ENCODE measurements at places on chromosomes 5 and 9.

GRCh38 chr9:124040935-124041816 is 29.6 kb downstream of the LHX2 start:
- no peak for DNase-seq

GRCh38 chr9:112361601-112362000 is 18.3 kb upstream of the HSDL2 start:
- DNase-seq: no peak

DNA sequence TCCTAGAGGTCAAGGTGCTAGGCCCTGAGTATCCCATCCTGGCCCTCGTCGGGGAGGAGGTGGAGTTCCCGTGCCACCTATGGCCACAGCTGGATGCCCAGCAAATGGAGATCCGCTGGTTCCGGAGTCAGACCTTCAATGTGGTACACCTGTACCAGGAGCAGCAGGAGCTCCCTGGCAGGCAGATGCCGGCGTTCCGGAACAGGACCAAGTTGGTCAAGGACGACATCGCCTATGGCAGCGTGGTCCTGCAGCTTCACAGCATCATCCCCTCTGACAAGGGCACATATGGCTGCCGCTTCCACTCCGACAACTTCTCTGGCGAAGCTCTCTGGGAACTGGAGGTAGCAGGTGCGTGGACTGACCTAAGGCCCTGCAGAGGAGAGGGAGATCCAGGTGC is 7.9 kb downstream of the BTNL9 start:
- no peak for DNase-seq

DNA sequence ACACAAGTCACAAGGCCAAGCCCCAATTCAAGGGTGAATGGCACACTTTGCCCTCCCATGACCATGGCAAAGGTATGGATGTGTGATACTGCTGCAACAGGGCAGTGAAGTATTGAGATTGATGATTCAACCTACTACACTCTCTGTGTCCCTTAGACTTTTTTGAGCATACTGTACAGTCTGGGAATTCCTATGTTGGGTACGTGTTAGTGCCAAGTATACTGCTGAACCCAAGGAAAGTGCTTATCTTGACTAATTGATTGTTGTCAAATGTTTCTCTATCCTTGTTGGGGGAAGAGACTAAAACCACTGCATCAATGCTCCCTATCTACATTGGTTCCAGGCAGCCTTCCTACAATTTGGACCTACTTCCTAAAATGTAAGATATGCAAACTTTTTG is 93.7 kb downstream of the NDFIP1 start:
- DNase-seq: no peak

GRCh38 chr5:74113927-74114326 is 487.9 kb downstream of the ARHGEF28 start:
- no peak for DNase-seq

- no peak for DNase-seq
Measured at GRCh38 chr9:91348191-91348807, 13.4 kb downstream of the AUH start.

DNA sequence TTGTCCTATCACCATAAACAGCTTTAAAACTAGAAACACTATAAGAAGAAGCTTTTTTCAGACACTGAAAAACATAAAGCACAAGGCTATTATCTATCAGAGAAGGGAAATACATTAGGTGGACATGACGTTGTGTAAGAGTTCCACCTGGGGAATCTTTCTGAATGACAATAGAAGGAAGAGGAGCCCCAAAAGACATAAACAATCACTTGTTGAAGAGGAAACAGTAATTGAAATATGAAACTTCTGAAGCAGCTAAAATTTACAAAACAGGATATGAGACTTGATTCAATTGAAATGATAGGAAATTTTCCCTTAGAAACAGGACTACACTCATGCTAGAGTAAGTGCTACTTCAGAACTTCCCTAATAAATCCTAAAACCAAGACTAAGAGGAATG is 933.6 kb downstream of the EFNA5 start:
- DNase-seq: no peak

GRCh38 chr5:80195837-80196400 is 59.9 kb downstream of the SERINC5 start:
- no peak for DNase-seq

DNA sequence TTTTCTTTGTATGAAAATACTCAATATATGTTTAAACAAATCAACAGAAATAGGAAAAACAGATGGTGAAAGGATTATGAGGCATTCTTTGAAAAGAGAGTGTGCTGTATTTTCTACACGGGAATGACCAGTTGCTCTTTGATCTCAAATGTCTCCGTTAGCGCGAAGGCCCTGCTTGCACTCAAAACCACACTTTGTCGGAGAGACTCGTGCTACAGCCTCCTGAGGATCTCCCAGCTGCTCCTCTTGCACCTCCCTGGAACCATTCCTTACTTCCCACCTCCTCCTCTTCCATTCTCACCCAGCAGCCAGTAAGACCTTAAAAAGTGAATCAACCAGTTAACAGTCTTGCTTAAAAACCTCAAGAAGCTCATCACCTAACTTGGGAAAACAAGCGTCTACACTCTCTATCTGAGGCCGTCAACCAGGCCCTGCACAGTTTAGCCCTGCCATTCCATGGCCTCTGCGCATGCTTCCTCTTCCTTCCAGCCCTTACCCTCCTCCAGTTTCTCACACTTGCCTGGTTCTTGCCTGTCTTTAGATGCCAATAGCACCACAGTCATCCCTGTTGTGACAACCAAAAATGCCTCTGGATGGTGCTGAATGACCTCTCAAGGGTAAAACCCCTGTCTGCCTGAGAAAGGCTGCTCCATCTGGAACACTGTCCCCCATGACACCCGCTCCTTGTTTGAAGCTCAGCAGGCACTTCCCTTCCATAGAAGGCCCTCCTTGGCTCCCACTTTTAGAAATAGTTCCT is 594.7 kb upstream of the WWC1 start:
- no peak for DNase-seq

DNA sequence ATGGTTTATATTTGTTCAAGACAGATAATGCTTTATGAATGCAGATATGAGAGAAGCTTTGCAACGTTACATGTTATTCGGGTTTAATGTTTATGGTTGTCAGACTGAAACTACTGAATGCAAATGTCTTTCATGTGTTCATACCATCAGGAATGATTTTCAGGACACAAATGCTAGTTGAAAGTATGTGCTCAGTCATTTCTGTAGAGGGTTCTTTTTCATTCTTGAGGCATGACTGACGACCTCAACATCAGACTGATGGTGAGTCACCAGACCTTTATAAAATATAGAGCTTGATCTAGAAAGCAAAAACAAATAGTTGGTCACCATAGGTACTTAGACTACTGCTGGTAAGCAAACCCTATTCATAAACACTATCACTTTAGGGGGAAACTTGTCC is 287.3 kb upstream of the NUDT12 start:
- no peak for DNase-seq

- DNase-seq: no peak
Measured at GRCh38 chr5:159913501-159913900, 2.8 kb upstream of the ADRA1B start.

- DNase-seq: no peak
Measured at GRCh38 chr9:105421154-105421553, 26.7 kb upstream of the FSD1L start.

DNA sequence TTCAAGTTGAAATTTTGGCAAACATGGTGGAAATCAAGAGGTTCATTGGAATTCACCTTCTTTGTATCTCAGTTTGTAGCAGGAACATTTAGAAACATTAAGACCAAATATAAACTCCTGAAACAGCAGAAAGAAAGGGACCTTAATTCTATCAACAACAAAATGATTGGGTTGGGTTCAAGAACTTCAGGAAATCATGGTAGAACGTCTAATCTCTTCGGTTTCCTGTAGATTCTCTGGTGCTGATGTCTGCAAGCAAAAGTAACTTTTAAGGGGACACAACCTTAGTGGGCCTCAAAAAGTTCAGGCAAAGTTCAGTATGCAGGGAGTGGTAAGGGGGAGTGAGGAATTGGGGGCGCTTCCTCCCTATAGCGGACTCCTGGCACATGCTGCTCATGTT is 3.4 kb downstream of the IL33 start:
- DNase-seq: no peak

- DNase-seq: no peak
Measured at GRCh38 chr5:10351199-10351905, 2.1 kb upstream of the MARCHF6 start.

DNA sequence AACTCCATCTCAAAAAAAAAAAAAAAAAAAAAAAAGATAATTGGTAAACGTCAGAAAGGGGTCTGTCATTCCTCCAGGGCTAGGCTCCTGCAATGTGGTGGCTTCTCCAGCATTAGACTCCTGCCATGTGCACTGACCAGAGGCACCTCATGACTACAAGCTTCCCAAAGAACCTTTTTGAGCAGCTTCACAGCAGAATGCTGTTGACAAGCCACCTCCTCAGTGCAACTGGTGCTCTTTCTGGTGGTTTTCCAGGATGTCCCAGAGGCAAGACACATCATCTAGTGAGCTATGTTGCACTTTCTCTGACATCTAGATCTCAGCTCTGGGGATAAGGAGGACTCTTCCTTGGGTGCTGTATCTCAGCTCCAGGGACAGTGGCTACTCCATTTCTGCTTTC is 11.6 kb downstream of the RPL37 start:
- DNase-seq: no peak

DNA sequence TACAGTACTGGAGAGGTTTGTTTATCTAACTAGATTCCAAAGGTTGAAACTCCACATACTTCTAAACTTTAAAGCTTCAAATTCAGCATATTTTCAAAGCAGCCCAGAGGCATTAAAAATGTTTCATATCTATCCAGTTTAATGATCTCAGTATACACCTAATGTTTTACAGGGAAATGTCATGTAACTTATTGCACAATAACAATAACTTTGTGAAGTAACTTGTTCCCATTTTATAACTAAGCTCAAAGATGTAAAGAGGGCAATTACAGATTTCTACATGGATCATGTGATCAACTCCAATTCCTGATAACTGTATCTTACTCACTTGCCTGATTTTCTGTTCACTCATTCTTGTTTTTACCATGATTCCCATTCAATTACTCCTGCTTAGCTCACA is 610.0 kb downstream of the TAF11L14 start:
- no peak for DNase-seq

- no peak for DNase-seq
Measured at GRCh38 chr5:148186248-148187003, 16.4 kb upstream of the SPINK6 start.

GRCh38 chr9:36837431-36838405 is 196.3 kb downstream of the PAX5 start:
- no peak for DNase-seq

- no peak for DNase-seq
Measured at GRCh38 chr5:10498350-10498749, 56.7 kb downstream of the ROPN1L start.

- DNase-seq: no peak
Measured at GRCh38 chr9:124392871-124393460, 22.3 kb downstream of the PSMB7 start.

DNA sequence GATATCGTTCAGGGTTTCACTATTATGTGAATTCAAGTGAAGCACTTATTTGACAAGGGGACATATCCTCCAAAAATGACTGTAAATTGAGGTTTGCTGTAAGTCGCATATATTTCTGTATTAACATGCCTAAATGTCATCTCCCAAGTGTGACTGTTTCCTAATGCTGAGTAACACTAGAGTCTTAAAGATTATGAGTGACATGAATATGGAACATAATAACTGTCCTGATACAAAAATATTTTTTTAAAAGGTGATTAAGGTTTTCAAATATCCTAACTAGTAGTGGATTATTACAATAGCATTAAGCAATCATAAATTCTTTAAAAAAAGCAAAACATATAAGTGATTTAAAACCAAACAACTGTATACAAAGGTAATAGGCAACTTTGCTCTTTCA is 3.6 kb downstream of the NFIB start:
- no peak for DNase-seq

DNA sequence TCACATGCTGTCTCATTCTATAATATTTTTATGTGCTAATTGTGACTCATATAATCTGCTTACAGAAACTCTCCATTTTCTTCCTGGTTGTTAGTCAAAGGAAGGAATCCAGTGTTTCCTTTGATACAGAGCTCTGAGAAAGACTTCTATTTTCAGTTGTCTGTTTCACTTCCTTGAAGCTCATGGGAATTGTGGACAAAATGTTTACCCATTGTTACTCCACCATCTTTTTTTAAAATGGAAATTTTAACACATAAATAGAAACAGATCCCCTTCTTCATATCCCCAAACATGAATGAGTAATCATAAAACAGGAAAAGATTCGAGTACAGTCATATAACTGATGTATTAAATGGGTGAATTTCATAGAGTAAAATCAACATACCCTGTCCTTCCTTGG is 42.0 kb upstream of the KCNN2 start:
- DNase-seq: no peak

- DNase-seq: no peak
Measured at GRCh38 chr5:125152044-125152443, 405.6 kb upstream of the ZNF608 start.

DNA sequence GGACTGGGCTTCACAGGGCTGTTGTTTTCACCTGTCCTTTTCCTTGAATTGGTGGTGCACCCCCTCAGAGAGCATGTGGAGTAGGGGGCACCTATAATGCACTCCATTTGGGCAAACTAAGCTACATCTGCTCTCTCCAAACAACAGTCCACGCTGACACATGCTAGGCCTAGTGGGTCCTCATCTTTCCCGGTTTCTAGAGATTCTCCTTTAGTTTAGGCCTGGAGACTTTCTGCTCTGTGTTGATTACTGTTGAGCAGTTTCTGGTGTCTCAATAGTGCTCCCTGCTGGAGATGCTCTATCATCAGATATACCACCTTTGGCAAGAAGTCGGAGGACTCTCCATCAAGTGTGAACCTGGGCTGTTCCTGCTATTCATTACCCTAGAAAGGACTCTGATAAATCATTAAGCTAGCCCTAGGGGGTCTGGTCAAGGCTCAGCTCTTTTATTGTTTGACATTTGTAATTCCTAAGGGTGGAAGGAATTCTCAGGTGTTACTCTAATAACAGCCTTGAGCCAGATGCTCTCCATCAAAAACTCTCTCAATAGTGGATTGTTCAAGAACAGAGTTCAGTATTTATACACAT is 64.0 kb upstream of the FYB1 start:
- peak; percentile 66 for DNase-seq

- no peak for DNase-seq
Measured at GRCh38 chr5:168971100-168971499, 329.8 kb downstream of the SLIT3 start.

DNA sequence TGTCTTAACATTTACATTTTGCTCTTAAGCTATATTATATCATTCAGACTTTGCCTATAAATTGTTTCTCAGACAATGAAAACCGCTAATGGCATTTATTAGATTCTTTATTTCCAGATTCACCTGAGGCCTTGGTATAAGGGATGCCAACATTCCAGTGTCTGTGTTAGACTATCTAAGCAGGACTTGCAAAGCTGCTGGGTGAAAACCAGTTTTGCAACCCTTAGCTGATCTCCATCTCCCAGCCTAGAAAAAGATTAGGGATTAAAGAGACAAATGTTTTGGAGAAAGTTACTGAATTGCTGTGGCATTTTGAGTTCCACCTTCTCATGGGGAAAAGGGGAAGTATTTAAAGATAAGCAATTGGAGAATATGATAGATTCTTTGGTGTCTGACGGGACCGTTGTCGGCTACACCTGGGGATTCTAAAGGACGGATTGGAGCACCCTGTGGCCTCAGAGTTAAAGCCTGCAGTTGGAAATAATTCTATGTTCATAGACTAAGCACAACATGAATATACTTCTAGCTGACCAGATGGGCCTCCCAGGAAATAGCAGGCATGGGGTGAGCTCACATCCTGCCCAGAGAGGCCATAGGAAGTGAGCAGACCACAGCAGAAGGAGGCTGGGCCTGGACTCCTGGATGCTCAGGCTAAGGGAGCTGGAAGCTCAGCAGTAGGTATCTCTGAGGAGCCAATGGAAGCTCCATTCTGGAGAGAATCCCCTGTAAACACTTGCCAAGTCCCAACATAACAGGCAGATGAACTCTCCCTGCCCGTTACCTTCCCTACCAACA is 21.8 kb downstream of the ENTREP1 start:
- DNase-seq: no peak

Measured in left renal pelvis (tissue), 4 donors.